ENCODE measurements at places on chromosomes 7 and 10.

GRCh38 chr10:52895059-52895458 is 122.5 kb upstream of the MBL2 start:
- DNase-seq = no peak

DNA sequence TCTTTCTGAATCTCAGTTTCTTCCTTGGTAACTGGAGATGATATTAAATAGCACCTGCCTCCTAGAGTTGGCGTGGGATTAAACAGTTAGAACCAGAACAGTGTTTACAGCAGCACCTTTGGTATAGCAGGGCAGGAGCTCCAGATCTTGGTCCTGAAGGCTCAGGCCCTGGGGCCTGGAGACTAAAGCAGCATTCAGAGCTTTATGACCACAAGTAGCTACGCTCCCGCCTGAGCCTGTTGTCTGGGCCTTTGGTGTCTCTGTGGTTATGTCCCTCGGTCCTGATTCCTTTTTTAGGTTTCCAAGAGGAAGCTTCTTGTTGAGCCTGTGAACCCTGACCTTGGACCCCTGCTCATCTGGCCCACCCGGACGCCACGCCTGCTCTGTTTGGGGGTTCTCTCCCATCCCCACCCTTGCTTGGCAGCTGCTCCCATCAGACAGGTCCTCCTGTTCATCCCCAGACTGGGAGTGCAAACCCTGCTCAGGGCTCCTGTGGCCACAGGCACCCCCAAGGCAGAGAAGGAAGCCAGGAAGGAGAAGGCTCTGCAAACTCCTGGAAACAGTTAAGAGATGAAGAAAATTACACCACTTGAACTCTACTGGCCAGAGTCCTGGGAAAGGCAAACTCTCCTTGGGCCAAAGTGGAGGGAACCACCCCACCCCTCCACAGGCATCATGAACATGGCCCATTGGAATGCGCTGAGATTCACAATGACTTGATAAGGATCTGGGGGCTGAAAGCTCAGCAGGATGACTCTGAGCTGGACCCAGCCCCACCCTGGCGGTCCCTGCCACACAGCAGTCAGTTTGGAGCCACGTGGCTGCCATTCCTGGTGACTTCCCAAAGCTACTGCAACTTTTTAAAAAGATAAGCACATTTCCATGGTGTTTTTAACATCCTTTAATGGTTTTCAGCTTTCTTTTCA is 50.1 kb upstream of the TMEM72 start:
- DNase-seq = peak; percentile 40

DNA sequence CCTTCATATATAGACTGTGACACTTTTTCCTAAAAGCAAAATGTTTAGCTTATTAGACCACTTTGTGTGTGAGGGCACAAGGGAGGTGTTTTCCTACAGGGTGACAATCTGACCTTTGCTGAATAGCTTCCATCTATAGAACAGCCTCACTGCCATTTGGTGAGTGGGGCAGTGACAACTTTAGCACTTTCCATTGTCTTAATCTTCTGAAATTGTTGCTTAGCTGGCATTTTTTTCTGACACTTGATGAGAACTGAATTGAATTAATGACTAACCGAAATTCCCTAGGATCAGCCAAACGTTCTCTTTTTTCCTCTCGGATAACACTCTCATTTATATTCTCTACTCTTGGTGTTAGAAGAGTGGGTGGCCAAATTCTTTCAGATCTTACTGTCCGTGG is 30.2 kb downstream of the KDM7A start:
- no peak for DNase-seq

GRCh38 chr10:97547962-97548361 is 24.6 kb upstream of the ANKRD2 start:
- DNase-seq = no peak

DNA sequence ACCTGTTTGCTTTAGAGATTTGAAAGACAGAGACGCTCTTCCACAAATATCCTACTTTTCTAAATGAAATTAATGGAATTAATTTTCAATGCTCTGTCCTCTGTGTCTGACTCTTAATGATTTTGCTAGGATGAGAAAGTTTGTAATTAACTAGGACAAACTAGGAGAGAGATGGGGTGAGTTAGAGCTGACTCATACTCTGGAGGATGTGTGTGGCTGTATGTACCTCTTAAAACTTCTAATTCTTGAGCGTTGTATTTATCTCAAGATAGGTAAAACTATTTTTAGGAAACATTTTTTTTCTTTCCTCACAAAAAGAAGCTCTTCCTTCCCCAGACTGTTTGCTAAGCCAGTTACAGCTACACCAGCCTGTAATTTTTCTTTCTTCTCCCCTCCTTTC is 178.8 kb upstream of the ANKRD30A start:
- no peak for DNase-seq

GRCh38 chr10:122688293-122688989 is 11.2 kb downstream of the C10orf120 start:
- DNase-seq = no peak

DNA sequence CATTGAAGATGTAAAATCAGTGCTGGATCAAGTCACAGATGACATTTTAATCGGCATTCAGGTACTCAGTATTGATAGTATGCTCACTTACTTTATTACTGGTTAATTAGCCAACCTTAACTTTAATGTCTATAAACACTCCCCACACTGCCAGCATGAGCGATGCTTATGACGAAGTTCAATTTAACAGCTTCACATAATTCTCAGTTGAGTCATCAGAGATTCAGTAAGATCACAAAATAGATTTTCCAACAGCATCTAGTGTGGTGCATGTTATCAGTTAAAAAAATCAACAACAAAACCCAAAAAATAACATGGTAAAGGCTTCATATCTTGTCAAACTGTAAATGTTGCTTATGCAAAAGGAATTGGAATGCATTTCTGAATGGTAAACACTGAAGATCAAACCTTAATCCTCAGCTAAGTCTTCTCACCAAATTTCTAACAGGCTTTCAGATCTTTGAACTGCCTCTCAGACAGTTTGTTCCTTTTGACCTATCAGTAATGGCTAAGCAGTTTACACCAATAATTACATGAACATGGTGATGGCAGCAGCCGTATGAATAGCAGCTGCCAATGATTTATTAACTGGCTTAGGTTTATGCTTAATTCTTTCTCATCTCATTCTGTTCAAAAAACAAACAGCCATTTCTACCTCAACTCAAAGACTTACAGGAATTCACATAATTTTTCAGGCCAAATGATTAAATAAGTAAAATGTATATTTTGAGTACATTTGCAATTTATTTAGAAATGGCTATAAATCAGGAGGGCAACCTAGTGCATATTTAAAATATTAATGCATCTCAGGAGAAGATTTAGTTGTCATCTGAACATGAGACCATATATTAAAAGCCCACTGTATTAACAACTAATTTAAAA is 98.5 kb downstream of the CABCOCO1 start:
- DNase-seq = no peak

DNA sequence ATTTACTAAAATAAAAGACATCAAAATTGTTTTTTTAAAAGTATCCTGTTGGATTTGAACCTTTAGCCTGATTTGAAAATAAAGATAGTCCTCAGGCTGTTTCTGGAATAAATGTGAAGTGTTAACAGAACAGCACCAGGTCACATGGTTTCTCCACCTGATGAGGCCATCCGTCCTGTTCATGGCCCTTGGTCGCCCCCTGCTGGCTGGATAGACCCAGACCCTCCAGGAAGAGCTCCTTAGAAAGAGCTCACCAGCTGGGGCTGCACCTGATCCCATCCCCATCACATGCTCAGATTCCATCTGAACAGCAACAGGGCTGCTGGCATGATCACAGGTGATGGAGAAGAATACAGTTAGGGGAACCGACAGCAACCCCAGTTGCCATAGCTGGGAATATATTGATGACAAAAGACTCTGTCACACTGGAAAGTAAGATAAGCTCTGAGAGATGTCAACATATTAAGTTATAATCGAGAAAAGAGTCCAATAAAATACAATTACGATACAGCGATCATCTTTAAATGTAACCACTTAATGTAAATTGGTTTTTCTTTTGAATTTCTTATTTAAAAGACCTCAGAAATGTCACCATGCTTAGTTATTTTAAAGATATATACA is 4.8 kb downstream of the OR2A14 start:
- peak; percentile 85 for DNase-seq

DNA sequence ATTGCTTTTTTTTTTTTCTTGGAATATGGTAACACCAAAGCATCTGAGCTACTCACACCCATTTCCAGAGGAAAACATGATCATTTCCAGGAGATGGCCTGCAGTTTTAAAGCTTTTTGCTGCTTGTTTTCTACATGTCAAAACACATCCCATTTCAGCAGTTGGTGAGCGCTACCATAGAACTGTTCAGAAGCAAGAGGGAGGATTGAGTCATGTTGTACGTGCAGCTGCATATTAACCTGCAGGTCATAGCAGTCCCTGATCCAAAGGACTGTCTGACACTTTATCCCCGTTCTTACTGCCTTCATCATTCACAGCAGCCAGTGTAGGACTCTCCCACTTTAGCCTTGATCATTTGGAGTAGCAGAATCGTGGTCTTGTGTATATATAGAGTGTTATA is 124.6 kb downstream of the AUTS2 start:
- no peak for DNase-seq

DNA sequence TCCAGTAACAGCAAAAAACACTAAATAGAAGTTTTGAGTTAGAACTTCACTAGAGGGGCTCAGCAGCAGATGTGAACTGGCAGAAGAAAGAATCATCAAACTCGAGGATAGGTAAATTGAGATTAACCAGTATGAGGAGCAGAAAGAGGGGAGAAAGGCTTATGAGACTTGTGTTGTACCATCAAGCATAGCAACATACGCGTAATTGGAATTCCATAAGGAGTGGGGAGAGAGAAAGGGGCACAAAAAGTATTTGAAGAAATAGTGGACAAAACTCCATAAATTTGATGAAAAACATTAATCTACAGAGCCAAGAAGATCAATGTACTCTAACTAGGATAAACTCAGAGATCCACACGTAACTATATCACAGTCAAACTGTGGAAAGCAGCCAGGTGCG is 48.3 kb downstream of the RBAK start:
- DNase-seq = no peak

DNA sequence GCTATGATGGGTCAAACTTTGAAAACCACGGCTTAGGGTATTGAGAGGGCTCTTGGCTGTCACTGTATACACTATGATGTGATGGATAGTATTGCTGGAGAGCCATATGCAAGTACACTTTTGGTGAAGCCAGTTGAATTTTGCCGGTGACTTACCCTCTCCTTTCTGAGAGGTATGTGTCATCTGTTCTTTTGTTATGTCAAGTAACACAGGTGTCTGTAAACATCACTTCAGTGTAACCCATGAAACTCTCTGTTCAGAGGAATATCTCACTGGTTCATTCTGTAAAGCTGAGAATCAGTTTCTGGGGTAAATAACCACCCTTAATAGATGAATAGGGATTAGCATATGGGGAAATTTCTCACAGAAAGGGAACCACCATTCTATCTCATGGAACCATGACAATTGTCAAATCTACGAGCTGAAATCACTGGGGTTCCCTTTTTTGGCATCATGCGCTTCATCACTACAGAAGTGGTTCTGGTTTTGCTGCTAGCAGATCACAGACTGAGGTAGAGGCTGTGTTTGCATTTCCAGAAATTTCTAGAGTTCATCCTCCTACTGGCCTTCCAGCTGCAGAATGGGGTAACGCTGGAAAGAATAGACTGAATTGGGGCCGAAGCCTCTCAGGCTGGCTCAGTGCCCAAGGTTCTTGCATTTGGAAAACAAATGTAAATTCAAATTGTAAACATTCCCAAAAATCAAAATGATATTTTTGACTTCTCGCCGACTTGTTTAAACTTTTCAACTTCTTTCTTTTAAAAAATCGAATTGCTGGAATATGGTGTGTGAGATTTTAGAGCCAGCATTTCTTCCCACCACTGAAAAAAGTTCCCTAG is 83.3 kb upstream of the CREB5 start:
- DNase-seq = no peak

DNA sequence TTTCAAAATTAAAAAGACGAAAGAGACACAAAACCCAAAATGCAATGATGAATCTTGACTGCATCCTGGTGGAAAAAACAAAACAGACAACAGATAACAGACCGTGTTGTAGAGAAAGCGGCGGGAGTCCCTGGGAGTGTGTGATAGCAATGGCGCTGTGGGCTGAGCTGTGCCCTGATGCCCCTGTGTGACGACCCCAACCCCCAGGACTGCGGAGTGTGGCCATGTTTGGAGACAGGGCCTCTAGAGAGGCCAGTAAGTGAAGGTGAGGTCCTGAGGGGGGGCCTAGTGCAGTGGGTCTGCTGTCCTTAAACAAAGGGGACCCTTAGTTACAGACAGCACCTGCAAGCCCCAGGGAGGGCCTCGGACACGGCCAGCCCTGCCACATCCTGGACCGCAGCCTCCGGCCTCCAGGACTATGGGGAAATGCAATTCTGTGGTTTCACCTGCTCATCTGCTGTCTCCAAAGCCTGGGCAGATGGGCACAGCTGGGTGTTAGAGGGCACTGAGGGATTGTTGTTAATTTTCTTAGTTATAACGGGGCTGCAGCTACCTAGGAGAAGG is 277.7 kb downstream of the DNAJB6 start:
- DNase-seq = no peak

DNA sequence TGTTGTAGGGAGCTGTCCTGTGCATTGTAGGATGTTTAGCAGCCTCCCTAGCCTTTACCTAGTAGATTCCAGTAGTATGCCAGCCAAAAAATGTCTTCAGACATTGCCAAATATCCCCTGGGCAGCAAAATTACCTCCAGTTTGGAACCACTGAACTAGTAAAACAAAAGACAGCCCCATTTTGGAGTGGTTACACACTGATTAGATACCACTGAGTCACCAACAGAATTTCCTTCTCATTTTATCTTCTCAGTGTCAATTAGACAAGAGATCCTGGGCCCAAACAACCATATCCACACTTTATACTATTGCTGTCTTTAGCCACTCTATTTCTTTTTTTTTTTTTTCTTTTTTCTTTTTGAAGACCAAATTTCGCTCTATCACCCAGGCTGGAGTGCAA is 3.5 kb upstream of the CCDC6 start:
- no peak for DNase-seq

DNA sequence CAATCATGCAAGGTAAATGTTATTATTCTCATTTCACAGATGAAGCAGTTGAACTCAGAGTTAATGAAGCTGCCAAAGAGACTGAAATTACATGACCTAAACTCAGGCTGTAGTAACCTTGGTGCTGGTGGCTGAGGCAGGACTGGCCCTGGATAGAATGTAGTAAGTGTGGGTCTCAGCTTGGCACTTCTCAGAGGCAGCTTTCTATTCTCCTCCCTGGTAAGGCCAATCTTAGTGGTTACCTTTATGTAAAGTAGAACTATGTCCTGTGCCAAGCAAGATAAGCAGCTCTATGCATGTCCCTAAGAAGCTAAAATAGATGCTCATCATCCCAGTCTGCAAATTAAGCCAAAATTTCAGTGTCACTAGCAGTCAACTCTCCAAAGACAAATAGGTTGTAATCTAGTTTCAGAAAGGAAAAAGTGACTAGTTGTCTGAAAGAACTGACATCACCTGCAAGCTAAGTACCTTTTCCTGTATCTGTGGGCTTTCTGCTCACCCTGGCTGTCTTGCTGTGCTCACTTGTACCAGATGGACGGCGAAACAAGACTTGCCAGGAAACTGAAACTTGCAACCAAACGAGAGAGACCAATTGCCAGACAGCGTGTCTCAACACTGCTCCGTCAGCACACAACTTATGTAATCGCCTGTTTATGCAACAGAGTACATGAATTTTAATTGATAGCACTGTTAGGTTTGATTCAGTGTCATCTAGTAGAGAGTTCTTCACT is 43.7 kb downstream of the CH25H start:
- DNase-seq = no peak
